Right renal cortex interstitium (tissue), 3 donors: ENCODE measurements at places on chromosomes 3 and 15. TPM values are rescaled to one million over a fixed set of nuclear protein-coding genes. Genes with fewer than 3 reads are reported as not detected.

DNA sequence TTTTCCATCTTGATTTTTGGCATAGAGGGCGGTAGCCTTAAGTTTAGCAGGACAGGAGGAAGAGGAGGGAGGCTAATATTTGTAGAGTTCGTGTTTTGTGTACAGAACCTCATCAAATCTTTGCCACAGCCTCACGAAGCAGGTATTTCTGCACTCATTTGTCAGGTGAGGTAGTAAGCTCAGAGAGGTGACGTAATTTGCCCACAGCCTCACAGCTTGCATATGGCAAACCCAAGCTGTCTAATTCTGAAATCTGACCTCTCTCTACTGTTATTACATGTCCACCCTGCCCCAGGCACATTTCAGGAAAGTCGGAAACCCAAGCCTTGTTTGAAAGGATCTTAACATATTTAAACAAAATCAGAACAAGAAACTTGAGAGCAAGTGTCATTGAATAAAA is 91.1 kb upstream of the TPM1 start:
- no peak for DNase-seq

FSIP1 gene
- 4.1 TPM for polyA plus RNA-seq

KBTBD8 gene
- 1.4 TPM for polyA plus RNA-seq

- DNase-seq = no peak
Measured at GRCh38 chr15:32718227-32718820, 520 bp downstream of the GREM1 start.

GP9 gene
- polyA plus RNA-seq = 0.92 TPM
